ENCODE measurements at places on chromosomes 3 and 15.

GRCh38 chr3:56370991-56371775 is 97.1 kb downstream of the ERC2 start:
- no peak for DNase-seq

DNA sequence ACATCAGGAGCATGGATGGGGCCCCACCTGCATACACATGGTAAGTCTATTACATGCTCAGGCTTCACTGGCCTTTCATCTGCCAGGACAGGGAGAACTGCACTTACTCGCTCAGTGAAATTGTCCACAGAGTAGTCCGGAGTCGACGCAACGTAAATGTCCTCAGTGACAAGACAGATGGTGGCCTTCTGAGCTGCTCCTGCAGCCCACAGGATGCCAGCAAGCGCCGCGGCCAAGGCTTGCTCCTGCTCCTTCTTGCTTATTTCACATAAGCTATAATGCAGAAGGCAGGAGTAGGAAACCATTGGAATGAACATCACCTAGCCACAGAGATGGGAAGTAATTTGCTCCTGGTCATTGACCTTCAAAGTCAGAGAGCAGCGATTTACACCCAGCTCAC is 14.4 kb downstream of the MINDY4B start:
- no peak for DNase-seq

GRCh38 chr3:183515968-183516851 is 39.3 kb downstream of the KLHL6 start:
- no peak for DNase-seq

DNA sequence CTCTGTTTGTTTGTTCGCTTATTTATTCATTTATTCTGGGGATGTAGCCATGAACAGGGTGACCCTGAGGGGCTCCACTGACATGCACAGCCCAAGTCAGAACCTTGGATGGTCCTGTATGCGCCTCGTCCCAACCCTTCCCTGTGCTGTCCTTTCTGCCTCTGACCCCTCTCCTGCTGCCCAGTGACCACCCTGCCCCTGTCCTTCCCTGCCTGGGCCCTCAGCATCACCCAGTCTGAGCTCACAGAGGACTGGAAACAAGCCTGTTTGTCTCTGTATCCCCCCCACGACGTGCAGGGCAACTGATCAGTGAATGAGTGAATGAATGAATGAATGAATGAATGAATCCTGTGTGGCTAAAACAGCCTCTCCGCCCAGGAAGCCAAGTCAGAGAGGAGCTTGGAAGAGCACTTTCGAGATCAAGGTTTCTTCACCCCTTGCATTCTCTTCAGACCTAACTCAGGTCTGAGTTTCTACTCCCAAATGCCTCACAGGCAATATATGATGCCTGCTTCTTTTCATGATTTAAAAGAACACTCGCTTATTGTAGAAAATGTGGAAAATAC is 157.7 kb downstream of the SMAD6 start:
- DNase-seq, result no peak

DNA sequence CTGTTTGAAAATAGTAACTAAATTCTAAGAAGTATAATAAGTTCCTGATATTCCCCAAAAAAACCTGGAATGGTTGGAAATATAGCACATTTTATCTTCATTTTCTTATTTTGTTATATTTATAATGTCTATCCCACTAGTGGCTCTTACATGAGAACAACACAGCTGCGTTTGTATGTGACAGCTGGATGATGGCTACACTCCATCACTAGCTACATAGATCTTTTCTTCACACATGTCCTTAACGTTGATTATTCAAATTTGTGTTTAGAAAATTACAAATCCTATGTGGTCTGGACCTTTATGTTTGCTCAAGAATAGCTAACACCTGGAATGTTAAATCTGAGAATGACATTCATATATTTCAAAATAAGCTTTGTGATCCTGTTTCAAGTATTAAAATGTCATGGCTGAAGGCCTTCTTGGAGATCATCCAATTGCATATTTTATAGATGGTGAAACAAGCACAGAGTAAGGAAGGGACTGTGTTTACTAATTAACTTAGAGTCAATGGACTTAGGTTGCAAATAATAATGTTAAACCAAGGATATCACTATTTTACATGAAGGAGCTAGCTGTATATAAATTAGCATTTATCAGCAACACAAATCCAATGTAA is 60.8 kb downstream of the ATP13A5 start:
- no peak for DNase-seq

DNA sequence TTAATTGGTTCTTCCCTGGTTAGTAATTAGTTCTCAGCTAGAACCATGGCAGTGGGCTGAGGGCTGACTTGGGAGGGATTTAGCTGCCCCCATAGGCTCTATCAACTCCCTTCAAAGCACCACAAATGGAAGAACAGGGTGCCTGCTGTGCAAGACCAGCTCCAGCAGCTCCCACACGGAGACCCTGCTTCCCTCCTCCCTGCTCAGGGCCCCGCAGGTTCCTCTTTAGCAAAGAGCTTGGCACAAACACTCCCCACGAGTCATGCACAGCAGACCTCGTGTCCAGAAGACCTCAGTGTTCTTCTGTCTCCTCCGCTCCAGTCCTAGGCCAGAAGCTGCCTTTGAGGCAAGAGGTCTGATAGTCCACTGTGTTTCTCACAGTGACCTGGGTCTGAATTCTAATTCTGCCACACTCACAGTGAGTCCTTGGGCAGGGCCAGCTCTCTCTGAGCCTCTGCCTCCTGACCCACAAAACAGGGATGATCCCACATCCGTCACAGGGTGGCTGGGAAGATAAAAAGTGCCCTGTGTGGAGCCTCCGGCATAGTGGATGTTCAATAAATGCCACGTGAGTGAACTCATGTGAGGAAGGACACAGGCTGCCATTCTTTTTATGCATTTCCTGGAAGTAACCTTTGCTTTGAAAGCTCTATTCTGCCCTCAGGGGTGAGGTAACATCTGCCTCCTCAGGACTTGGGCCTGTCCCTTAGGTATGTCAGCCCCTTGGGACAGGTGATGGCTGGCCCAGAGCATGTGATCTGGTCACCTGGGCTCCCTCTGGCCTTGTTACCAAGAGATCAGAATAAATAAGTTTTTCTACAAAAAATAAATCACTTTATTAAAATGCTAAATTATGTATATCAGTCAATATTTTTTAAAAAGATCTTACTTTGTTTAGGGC is 7.6 kb downstream of the RAB6B start:
- peak; percentile 9 for DNase-seq

DNA sequence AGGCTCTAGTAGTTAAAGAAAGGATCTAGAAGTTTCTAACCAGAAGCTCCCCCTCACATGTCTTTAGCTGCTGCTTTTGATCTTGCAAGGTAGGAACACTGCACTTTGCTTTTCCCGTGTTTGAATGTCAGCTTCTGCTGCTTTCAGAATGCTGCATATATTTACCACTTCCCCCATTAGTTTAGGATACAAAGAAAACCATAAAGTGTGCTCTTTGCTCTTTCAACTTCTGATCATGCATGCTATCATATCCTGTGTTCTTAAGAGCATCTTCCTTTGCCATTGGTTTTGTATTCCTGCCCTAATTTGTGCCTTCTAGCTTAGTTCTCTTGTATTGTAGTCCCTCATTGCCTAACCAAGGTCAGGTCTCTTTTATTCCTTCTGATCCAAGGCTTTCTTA is 43.3 kb downstream of the ZNF609 start:
- no peak for DNase-seq

GRCh38 chr15:81253846-81254245 is 57.2 kb downstream of the IL16 start:
- DNase-seq, result no peak

- DNase-seq, result no peak
These were observed 111.6 kb upstream of the SLC6A6 start for GRCh38 chr3:14290631-14291385.

DNA sequence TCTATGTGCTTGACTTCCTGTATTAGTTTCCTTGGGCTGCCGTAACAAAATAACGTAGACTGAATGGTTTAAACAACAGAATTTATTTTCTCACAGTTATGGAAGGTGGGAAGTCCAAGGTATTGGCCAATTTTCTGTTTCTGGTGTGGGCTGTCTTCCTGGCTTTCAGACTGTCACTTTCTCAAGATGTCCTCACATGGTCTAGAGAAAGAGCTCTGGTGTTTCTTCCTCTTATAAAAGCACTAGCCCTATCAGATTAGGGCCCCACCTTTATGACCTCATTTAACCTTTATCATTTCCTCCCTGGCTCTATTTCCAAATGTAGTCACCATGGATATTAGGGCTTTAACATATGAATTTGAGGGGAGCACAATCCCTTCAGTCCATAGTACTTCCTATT is 54.6 kb downstream of the SPRED1 start:
- no peak for DNase-seq

- DNase-seq, result peak; percentile 70
These were observed 49.2 kb downstream of the LDHAL6B start for GRCh38 chr15:59255680-59256336.

GRCh38 chr3:183896610-183897009 is 11.9 kb upstream of the PARL start:
- no peak for DNase-seq

DNA sequence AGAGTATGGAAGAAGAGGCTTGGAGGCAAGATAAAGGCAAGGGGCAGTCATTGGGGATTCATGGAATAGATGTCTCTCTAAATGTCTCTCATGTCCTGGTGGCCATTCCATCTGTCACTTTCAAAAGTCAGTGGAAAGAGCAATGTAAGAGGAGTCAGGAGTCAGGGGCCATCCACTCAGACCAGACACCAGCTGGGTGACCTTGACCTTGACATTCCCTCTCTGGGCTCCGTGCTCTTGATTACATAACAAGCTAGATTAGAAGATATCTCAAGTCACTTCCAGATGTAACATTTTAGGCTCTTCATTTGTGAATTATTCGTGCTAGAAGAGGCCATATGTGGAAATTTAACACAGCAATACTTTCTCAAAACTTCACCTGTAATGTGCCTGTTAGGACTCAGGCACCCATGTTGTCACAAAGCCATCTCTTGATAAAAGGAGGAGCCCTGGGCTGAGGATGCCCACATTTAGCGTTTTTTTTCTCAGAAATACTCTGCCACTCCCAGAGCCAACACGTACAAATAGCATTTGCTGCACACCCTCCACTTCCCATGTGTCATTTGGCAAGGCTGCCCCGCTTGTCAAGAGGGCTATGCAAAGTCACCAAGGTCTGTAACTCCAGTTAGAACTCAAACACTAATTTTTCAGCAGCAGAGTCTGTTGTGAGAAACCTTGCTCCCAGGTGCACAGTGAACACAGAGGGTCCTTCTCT is 321.7 kb downstream of the RORA start:
- DNase-seq, result no peak

DNA sequence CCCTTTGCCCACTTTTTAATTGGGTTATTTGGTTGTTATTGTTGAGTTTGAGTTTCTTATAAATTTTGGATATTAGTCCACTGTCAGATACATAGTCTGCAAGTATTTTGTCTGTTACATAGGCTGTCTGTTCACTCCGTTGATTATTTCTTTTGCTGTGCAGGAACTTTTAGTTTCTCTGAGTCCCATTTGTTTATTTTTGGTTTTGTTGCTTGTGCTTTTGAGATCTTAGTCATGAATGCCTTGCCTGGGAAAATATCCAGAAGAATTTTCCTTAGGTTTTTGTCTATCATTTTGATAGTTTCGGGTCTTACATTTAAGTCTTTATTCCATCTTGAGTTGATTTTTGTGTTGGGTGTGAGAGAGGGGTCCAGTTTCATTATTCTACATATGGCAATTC is 254.5 kb downstream of the NLGN1 start:
- DNase-seq, result no peak

- no peak for DNase-seq
These were observed 150.0 kb upstream of the LINGO1 start for GRCh38 chr15:77782691-77783090.

- DNase-seq, result no peak
These were observed 69.5 kb downstream of the CBLB start for GRCh38 chr3:105799286-105799685.

DNA sequence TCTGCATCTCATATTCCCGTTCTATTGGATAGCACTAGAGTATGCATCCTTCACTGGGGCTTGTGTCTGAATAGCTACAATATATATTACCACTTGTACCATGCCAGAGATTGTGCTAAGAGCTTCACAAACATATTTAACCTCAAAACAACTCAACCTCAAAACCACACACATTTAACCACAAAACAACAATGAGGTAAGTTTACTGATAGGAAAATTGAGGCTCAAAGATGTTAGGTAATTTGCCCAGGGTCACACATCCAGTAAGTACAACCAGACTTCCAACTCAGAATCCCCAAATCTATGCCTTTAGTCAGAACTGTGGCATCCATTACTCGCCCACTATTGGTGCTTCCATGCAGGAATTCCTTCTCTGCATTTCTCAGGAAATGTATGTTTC is 220.0 kb downstream of the FAM43A start:
- peak; percentile 75 for DNase-seq

DNA sequence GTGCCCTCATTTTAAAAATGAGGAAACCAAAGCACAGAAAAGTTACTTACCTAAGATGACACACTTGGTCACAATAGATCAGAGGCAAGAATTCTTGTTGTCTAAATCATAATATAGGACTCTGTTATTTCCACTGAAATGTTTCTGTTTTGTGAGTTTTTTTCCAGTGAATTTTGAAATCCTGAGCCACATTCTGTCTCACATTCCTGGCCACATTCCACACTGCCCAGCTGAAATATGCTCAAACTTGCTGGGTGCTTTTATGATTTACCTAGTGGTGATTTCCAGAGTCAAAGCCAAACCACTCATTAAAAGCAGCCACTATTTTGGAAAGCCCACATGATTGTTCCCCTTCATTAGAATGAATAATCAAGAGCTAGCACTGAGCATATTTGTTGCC is 82.3 kb upstream of the NPHP3 start:
- DNase-seq, result peak; percentile 12

GRCh38 chr15:85642693-85643066 is 152.0 kb downstream of the KLHL25 start:
- DNase-seq, result no peak

DNA sequence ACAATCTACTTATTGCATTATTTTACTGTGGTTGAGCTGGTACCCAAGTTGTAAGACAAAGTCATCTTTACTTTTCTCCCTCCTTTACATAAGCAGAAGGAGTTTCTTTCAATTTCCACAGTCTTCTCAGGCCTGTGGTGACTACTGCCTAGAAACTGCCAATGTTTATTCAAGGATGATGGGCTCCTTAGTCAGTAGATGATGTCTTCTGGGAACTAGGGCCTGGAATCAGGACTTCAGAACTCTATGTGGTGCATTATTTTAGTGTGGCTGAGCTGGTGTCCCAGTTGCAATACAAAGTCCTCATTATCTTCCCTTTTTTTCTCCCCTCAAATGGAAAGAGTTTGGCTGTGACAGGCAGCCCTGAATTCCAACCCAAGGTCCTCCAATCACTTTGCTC is 1762.5 kb downstream of the SI start:
- DNase-seq, result no peak

DNA sequence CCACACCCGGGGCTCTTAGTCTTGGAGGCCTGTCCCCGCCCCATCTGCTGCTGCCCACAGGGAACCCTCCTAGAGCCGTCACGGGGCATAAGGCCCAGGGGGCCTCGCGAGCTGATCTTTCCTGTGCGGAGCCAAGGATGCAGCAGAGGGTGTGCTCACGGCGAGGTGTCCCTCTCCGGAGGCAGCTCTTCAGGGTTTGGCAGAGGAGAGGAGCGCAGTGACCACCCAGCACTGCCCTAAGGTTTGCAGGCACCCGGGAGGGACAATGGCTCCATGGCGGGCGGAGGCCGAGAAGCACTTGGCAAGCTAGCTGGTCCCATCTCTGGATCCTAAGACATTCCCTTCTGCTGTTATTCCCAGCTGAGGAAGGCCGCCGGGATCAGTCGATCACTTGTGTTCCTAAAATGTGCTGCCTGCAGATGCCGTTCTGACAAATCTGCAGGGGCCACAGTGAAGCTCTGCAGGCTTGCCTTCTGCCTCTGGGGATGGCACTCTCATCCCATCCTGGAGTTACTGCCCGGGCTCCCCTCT is 47.4 kb upstream of the PCSK6 start:
- DNase-seq, result no peak

- peak; percentile 27 for DNase-seq
These were observed 274.0 kb downstream of the RYR3 start for GRCh38 chr15:33584797-33585196.

All from iris pigment epithelial cell (primary cell).